Immature natural killer cell (primary cell): ENCODE measurements at places on chromosomes 6 and 20. TPM values are rescaled to one million over a fixed set of nuclear protein-coding genes. Genes with fewer than 3 reads are reported as not detected.
A peak's percentile ranks its signal among the peaks of the same experiment; 100 is the strongest.

- DNase-seq: no peak
- no peaks in the 10 kb centered on the region for H3K36me3 ChIP-seq
- peaks cover 3% of the 10 kb centered on the region for H3K27me3 ChIP-seq
- H3K27ac ChIP-seq: peak overlapping the region; percentile 100
Observed at GRCh38 chr20:2742431-2742830, 49.9 kb downstream of the EBF4 start.

The SNRNP48 gene
- polyA plus RNA-seq: 4.2 TPM

- no peaks in the 10 kb centered on the region for H3K4me1 ChIP-seq
- H3K4me3 ChIP-seq: no peak overlapping the region
- H3K36me3 ChIP-seq: no peaks in the 10 kb centered on the region
- H3K27me3 ChIP-seq: no peaks in the 10 kb centered on the region
- no peak for DNase-seq
- no peak overlapping the region for H3K27ac ChIP-seq
Observed at GRCh38 chr6:131117878-131118277, 17.4 kb upstream of the AKAP7 start.

The OXT gene
- not detected for polyA plus RNA-seq

The CFB gene
- 0.27 TPM for polyA plus RNA-seq

DNA sequence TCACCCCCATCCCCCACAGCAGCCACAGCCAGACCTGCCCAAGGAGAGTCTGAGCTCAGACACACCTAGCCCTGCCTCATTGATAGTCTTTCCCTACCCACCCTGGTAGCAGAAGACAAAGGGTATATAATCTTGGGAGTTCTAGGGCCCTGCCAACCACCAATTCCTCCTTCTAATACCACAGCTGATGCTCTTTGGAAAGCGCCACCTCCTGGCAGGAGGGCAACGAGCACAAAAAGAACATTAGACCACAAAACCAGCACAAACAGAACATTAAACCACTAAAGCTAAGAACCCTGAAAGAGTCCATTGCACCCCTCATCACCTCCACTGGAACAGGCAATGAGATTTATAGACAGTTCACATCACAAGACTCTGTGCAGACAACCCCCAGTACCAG, 195.8 kb upstream of the FUT9 start:
- no peak overlapping the region for H3K27ac ChIP-seq
- no peak for DNase-seq
- peaks cover 4% of the 10 kb centered on the region for H3K27me3 ChIP-seq
- H3K36me3 ChIP-seq: no peaks in the 10 kb centered on the region
- no peak overlapping the region for H3K4me3 ChIP-seq
- H3K4me1 ChIP-seq: no peaks in the 10 kb centered on the region

DNA sequence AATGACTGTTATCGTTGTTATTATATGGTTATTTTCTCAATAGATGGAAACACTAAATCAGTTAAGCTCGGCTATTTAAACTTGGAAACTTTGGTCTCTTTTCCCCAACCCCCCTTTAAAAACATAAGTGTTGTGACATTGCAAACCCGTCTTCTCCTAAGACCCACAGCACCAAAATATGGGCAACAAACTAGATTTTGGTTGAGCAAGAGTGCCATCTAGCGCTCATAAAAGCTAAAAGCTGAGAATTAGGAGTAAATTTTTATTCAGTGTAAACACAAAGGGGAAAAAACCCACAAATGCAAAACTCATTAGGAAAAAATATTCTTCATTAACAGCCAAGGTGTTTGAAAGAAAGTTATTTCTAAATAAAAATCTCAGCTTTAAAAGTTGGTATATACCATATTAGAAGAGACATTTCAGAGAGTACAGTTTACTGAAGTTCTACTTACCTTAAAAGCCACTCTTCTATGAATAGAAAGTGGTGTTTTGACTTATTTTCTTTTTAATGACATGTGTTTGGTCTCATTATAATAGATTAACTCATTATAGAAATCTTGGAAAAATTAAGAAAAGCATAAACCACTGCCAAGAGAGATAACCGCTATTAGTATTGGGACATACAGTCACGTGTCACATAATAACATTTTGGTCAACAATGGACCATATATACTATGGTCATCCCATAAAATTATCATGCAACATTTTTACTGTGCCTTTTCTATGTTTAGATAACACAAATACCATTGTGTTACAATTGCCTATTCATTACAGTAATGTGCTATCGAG, 21.1 kb downstream of the SESN1 start:
- peak; percentile 67 for DNase-seq
- H3K36me3 ChIP-seq: no peaks in the 10 kb centered on the region

The HCRTR2 gene
- not detected for polyA plus RNA-seq

GRCh38 chr6:87697581-87698546, 4.2 kb downstream of the AKIRIN2 start:
- H3K27me3 ChIP-seq: peaks cover 10% of the 10 kb centered on the region
- H3K4me1 ChIP-seq: peaks cover 81% of the 10 kb centered on the region
- H3K36me3 ChIP-seq: no peaks in the 10 kb centered on the region
- H3K4me3 ChIP-seq: peak overlapping the region; percentile 95
- peak overlapping the region; percentile 85 for H3K27ac ChIP-seq

GRCh38 chr20:2918096-2919049, 45.1 kb downstream of the PTPRA start:
- no peak overlapping the region for H3K27ac ChIP-seq
- DNase-seq: no peak
- H3K4me3 ChIP-seq: no peak overlapping the region
- peaks cover 2% of the 10 kb centered on the region for H3K27me3 ChIP-seq
- H3K4me1 ChIP-seq: peaks cover 69% of the 10 kb centered on the region

GRCh38 chr20:9458138-9458796, 56.1 kb upstream of the LAMP5 start:
- H3K36me3 ChIP-seq: no peaks in the 10 kb centered on the region
- H3K4me3 ChIP-seq: no peak overlapping the region
- no peaks in the 10 kb centered on the region for H3K4me1 ChIP-seq
- DNase-seq: no peak
- no peak overlapping the region for H3K27ac ChIP-seq
- no peaks in the 10 kb centered on the region for H3K27me3 ChIP-seq

DNA sequence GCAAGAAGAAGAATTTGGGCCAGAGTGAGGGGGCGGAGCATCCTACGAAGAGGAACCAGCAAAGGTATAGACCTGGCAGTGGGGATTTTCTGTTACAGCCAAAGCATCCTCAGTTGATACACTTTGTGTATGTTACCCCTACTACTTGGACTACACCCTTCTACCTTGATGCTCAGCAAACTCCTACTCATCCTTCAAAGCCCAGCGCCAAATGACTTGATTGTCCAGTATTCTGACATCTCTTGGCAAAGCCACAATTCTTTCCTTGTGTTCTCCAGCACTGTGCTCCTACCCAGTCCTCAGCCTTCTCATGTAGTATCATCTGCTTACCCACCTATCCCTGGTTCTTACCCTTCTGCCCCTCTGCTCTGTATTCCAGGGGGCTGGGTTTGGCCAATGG, 21.7 kb upstream of the CTNNBL1 start:
- DNase-seq: no peak
- no peak overlapping the region for H3K4me3 ChIP-seq
- no peak overlapping the region for H3K27ac ChIP-seq
- no peaks in the 10 kb centered on the region for H3K4me1 ChIP-seq

The ZNF311 gene
- polyA plus RNA-seq: not detected

The CCDC170 gene
- polyA plus RNA-seq: not detected

- H3K4me1 ChIP-seq: no peaks in the 10 kb centered on the region
- DNase-seq: no peak
Observed at GRCh38 chr20:19557291-19557690, 200.8 kb upstream of the RIN2 start.

DNA sequence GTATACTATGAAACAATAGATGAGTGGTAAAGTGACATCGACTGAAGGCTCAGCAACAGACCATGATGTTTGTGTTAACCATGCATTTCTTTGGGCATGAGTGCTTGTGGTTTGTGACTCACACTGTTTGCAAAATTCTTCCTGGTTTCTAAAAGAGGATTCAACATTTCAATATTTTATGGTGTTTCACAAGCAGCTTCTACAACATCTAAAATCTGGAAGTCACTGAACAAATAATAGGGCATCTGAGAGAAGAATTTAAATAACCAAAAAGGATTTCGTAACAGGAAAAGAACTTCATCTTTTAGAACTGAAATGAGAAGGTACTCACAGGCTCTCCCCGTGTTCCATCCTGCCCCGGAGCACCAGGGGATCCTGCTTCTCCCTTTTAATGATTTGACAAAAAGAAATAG, 146.2 kb downstream of the COL21A1 start:
- no peaks in the 10 kb centered on the region for H3K4me1 ChIP-seq
- DNase-seq: no peak
- H3K27me3 ChIP-seq: peaks cover 2% of the 10 kb centered on the region
- no peaks in the 10 kb centered on the region for H3K36me3 ChIP-seq

DNA sequence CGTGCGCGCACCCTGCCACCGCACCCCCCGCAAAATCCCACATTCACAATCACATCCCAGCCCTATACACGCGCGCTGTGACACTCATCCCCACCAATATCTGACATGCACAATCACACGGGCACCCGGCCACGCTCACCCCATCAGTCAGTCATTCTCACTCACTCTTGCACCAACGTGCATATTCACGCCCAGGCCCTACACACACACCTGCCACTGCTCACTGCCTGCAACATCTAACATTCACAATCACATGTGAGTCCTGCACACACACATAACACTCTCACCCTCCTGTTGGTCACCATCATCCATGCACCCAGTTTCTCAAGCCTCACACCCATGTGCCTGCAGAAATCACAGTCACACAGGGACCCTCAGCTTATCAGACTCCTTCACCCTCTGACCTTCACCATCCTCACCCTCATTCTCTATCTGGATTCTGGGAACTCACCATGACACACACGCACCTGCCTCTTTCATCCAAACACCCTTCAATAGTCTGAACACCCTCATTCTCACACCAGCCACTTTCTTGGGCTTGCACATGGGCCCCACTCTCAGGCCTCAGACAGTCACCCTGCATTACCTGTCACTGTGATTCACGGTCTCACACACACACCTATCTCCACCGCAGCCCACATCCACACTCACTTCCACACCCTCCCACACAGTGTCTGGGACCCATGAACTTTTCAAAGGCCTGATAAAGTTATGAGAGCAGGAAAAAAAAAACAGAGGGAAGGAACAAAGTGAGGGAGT, 748 bp upstream of the ATP9A start:
- H3K4me1 ChIP-seq: peaks cover 26% of the 10 kb centered on the region
- no peaks in the 10 kb centered on the region for H3K36me3 ChIP-seq
- H3K27ac ChIP-seq: peak overlapping the region; percentile 67
- peak overlapping the region; percentile 89 for H3K4me3 ChIP-seq

The CGA gene
- polyA plus RNA-seq: not detected

- H3K4me3 ChIP-seq: no peak overlapping the region
- no peaks in the 10 kb centered on the region for H3K4me1 ChIP-seq
- no peak overlapping the region for H3K27ac ChIP-seq
- no peaks in the 10 kb centered on the region for H3K36me3 ChIP-seq
- peaks cover 10% of the 10 kb centered on the region for H3K27me3 ChIP-seq
Observed at GRCh38 chr6:168506460-168506859, 65.5 kb downstream of the SMOC2 start.

DNA sequence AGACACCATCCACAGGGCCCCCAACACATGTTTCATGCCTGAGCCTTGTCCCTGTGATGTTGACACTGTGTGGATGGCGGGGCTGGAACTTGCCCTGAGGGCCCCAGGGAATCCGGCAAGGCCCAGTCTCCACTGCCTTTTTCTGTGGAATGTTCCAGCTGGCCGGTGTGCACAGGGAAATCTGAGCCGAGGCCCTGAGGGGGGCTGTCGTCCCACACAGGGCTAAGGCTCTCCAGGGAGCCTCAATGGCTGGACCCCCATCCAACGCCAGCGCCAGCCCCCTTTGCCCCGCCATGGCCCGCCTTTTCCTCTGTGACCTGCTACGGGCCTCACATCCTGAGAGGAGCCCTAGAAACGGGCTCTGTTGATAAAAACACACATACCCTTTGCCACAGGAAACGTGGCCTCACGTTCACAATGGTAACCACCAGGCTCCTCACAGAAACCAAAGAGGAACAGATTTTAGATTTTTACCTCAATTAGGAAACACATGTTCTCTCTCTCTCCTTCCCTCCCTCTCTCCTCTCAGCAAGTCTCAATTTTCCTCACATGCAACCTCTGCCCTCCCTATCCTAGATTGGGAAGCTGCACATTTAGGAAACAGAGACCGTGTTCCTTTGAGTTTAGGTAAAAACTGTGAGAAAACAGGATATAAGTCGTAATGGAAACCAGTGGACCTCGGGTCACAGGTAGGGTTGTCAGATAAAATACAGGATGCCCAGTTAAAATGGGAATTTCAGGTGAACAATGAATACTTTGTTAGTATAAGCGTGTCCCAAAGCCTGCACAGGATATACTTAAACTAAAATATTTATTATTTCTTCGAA, 13.7 kb upstream of the ZNF831 start:
- peaks cover 86% of the 10 kb centered on the region for H3K4me1 ChIP-seq
- H3K27me3 ChIP-seq: peaks cover 32% of the 10 kb centered on the region
- H3K4me3 ChIP-seq: peak overlapping the region; percentile 86
- no peaks in the 10 kb centered on the region for H3K36me3 ChIP-seq

DNA sequence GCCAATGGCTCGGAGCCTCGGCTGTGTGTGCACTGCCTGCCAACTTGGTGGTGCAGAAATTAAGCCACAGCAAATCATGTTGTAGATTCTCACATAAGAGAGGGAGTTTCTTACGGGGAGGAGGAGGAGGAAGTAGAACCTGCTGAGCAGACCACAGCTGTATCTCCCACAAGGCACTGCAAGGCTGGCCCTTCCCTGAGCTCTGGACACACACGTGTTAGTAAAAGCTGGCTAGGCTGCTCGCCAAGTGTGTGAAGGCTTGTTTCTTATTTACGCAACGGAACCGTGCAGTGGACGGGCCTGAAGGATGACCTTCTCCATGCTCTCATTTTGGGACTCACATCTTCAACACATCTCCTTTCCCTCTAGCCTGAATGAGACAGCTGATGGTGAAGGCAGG, 15.7 kb upstream of the QKI start:
- H3K27ac ChIP-seq: no peak overlapping the region
- peaks cover 7% of the 10 kb centered on the region for H3K4me1 ChIP-seq
- H3K36me3 ChIP-seq: no peaks in the 10 kb centered on the region
- peaks cover 4% of the 10 kb centered on the region for H3K27me3 ChIP-seq

The C20orf141 gene
- polyA plus RNA-seq: not detected

DNA sequence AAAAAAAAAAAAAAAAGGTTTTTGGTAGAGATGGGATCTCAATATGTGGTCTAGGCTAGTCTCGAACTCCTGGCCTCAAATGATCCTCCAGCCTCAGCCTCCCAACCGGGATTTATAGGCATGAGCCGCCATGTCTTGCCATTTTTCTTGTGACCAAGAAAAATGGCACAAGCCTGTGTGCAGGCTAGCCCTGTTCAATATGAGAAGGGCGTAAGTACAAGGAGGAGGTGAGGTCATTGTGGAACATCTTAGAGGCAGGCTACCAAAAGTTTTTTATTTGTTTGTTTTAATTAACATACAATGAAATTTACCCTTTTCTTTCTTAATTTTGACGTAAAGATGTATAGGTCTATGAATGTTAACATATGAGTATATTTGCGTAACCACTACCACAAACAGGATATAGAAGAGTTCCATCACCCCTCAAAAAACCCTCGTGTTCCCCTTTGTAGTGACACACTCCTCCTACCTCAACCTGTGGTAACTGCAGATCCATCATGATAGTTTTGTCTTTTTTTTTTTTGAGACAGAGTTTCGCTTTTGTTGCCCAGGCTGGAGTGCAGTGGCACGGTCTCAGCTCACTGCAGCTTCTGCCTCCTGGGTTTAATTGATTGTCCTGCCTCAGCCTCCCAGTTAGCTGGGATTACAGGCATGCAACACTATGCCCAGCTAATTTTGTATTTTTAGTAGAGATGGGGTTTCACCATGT, 28.3 kb upstream of the KIF3B start:
- H3K27ac ChIP-seq: no peak overlapping the region
- peaks cover 5% of the 10 kb centered on the region for H3K4me1 ChIP-seq
- peak; percentile 43 for DNase-seq
- no peak overlapping the region for H3K4me3 ChIP-seq
- no peaks in the 10 kb centered on the region for H3K36me3 ChIP-seq

The BFSP1 gene
- 5.8 TPM for polyA plus RNA-seq

The CCN2 gene
- polyA plus RNA-seq: not detected
